Activated CD4-positive, CD25-positive, alpha-beta regulatory T cell treated with anti-CD3 and anti-CD28 coated beads, Interleukin-2, amount 50 U/mL, for 72 hours (primary cell): ENCODE measurements at places on chromosomes 3 and 15.
A peak's percentile ranks its signal among the peaks of the same experiment; 100 is the strongest.

DNA sequence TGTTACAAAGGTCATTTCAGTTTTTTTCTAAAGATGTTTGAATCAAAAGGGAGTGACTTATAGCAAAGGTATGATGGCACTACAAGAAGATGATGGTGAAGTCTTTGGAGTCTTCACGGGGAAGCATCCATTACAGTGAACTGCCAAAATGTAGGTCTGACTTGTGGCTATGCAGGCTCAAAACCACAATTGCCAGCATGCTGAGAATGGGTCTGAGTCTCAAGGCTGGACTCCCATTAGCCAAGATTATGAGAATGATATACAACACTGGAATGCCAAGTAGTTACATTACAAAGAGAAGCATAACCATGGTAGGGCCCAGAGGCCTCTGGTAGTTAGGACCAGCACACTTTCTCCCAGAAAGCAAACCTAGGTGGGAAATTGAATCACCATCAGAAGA is 194.2 kb downstream of the MTHFS start:
- no peak for DNase-seq

GRCh38 chr3:8767667-8768363 is 1.6 kb downstream of the OXTR start:
- no peak for DNase-seq

DNA sequence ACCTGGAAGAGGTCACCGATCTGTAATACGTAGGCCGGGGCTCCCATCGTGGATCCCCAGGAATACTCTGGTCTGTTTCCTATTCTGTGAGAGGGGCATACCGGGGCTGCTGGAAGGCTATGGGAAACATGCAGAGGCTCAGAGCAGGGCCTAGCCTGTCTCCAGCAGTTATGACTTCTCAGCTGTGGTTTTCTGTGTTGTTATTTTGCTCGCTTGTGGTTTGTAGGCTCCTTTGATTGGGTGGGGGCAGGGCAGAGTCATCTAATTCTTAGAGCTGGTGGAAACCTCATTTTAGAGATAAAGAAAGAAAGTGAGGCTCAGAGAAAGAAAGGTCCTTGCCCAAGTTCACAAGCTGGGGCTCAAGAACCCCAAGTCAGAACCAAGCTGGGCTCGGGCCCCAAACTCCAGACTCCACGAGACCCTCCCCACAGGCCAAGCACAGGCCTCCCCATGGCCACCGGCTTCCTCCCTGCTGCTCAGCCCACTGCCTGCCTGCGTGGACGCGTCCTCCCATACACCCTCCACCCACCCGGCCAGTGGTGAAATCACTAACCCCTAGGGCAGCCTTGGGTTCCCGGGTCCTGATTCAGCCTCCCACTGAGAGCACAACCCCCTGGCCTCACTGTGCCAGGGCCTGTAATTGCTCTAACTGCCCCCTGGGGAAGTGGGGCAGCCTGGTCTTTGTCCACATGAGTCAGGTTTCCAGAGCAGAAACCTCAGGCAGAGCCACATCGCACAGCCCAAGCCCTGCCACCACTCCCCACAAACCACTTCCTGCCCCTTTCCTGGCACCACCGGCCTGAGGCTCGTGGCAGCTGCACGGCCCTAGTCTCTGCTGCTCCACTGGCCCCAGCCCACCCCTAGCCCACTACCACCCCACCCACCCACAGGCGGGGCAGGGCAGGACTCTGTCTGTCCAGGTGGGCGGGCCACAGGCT is 270.8 kb downstream of the UACA start:
- peak; percentile 81 for DNase-seq

DNA sequence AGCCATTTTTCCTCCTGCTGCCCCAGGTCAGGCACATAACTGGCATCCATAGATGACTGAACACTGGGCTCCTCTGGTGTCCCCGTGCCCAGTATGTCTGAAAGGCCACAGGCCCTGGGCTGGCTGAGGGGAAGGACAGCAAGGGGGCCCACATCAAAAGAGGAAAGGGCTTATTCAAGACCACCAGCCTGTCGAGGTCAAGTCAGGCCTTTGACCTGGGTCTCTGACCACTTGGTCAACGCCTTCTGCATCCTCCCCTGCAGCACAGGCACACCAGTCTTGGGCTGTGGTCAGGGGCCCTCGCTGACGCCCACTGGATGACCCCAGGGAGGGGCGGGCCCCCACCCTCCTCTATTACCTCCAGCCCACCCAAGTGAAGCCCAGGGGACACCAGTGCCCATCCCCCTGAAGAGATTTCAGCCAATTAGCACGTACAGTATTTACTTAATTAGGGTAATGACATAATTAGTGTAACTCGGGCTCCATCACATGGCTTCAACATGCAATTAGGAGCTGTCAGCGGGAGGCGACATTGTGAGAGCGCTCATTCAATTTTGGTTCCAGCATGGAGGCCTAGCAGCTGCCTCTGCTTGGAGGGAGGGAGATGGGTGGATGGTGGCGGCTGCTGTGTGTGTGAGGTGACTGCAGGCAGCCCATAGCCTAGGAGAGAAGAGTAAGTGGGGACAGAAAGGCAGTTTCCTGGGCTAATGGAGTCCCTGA is 13.5 kb upstream of the DNAH1 start:
- no peak for DNase-seq

DNA sequence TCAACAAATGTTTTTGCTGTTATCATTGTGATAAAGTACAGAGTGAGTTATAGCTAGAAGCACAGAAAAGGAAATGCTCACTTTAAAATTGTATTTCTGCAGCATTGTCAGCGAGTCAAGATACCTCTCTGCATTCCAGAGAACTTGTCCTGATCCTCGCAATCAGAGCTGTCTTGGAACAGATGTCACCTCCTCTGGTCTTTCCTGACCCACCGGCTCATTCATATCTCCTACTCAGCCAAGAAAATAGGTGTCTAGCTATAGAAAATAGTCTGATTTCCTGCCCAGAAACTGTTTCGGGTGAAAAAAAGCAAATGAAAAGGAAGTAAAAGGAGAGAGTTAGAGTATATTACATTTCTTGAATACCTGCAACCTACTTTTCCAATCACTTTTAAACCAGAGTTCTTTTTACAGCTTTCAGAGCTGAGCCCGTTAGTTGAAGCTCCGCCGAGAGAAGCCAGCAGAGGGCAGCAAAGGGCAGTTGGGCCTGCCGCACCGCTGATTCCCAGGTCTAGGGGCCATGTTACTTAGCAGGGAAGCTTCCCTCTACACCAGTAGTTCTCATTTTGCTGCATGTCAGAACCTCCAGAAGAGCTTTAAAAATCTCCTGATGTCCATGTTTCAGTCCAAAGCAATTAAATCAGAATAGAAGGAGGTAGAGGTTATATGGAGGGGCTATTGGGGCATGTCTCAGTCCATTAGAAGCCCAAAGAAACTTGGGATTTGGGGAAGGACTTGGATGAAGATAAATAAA is 185.7 kb upstream of the THRB start:
- peak; percentile 52 for DNase-seq

DNA sequence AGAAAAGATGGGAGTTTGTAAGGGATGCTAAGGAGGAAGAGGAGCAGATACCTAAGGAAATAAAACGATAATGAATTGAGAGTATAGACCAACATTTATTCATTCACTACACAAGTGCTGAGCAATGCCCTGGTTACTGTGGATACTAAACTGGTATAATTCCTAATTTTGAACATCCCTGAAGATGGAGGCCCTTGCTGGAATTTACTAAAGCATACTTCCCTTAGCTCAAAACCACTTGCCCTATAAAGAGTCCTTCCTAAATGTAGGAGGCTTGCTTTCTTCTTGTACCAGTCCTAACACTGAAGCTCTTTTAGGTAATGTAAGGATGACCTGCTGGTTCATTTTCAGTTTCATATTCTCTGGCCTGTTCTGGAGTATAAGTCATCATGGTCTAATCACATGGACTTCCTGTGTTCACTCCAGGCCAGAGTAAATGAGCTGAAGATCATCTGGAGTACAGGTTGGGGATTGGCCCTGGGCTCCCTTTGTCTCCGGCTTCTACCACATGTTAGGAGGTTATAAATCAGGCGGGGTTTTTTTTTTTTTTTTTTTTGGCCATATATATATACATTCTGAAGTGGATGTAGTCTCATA is 40.1 kb upstream of the MTMR10 start:
- DNase-seq = no peak

DNA sequence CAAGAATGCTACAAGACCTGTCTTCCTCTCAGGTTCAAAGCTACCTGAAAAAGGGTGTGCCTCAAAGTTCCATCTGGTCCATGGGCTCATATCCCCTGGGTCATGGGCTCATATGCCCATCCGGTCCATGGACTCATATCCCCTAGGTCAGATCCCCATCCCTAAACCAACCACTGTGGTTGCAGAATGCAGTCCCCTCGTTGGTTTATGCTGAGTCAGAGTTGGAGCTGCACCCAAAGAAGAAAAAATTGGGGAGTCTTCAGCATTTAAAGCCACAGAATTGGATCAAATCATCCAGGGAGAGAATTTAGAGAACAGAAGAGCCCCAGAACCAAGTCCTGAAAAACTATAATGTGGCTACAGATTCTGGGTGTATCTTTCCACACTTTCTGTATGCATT is 71.5 kb upstream of the IL12A start:
- DNase-seq = no peak

DNA sequence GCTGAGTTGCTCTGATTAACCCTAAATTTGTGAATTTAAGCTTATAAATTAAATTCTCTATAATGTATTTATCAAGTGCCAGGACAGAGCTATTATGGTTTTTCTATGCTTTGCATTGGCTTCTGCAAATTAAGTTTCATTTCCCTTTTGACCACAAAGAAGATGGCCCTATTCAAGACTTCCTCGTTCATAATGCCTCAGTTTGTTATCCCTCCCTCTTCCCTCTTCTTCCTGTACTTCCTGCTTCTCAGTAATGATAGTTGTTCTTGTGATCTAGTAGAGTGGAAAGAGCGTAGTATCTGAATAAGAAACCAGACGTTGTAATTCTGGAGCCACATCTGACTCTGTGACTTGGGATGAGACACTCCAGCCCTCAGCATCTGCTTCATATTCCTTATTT is 118.7 kb downstream of the CACNA1D start:
- DNase-seq = no peak

- no peak for DNase-seq
Observed at GRCh38 chr3:140552898-140553297, 125.0 kb upstream of the TRIM42 start.

DNA sequence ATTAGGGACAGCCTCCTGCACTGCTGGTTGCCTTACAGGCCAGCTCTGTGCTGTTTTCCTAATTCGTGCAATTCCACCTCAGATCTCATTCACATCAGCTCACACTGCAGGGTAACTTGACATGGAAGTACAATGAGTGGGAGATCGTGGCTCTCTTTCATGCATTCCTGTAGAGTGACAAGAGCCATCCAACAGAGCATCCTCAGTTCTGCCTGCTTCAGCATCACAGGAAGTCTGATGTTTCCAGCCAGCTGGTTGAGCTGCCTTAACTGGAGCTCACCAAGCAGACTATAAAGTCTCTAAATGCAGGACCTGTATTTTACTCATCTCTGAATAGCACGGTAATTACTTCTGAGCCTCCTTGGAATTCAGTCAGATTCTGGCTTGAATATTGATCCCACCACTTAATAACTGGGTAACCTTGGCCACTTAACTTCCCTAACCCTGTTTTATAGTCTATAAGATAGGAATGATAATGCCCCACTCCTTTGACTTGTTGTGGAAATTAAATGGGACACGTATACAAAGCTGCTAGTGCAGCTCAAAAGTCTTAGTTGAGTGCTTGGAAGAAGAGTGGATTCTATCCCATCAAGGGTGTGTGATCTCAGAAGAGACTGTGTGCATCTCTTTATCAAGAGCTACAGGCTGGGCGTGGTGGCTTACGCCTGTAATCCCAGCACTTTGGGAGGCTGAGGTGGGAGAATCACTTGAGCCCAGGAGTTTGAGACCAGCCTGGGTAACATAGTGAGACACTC is 1.4 kb upstream of the DIS3L start:
- DNase-seq = no peak

GRCh38 chr15:38905632-38906031 is 341.0 kb upstream of the RASGRP1 start:
- no peak for DNase-seq

GRCh38 chr3:17398959-17399551 is 343.4 kb downstream of the TBC1D5 start:
- no peak for DNase-seq

- DNase-seq = no peak
Observed at GRCh38 chr15:76846782-76847181, 58.4 kb downstream of the SCAPER start.

- no peak for DNase-seq
Observed at GRCh38 chr3:183310936-183311335, 57.9 kb downstream of the B3GNT5 start.

DNA sequence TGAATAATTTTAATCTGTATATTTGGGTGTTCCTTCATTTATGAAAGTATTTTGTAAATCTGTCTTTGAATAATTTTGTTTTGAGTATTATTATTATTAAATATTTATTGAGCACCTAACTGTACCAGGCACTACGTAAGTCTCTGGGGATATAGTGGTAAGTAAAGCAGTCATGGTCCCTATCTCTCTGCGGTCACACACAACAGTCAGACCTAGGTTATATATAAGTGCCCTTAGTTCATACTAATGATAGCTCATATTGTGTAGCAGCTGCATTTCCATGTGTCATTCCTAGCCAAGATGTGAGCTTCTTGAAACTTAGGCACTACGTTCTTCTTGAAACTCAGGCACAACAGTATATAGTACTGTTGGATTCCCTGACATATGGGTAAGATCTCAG is 12.4 kb downstream of the NKTR start:
- no peak for DNase-seq

- no peak for DNase-seq
Observed at GRCh38 chr15:32953533-32953910, 235.7 kb downstream of the GREM1 start.

DNA sequence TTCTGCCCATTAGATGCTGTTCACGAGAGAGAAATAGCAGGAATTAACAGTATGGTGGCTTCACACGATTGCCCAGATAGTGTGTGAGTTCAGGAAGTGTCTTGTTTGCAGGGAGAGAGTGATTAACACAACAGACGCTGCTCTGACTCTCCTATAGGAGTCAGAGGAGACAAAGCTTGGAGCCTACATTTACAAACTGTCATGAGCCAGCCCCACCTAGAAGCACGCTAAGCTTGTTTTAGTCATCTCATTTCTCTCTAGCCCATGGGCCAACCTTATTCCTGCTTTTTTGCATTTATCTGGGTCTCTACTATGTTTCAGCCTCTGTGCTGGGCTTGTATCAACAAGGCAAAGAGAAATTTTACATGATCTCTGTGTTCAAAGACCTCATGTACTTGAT is 128.3 kb upstream of the BFSP2 start:
- DNase-seq = no peak

DNA sequence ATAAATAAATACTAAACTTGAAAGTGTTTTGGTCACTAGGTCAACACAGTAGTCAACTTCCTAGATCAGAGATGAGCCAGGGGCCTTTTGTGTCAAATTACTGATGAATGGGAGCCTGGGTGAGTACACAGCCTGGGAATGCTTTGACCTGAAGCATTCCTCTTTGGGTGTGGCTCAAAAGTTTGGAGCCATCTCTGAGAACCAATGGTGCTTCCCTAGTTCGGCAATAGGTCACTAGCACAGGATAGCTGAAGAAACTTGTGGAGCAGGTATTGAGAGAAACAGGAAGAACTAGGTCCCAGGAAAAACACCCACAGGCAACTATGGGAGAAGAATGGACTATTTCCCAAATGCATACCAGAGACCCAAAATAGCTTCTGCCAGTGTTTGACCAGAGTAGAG is 56.6 kb upstream of the PLXND1 start:
- DNase-seq = no peak

GRCh38 chr3:121493431-121493830 is 52.4 kb downstream of the POLQ start:
- DNase-seq = no peak

GRCh38 chr15:101153801-101154656 is 97.8 kb downstream of the CHSY1 start:
- DNase-seq = no peak
